ENCODE measurements at places on chromosomes 5 and 9. TPM values are rescaled to one million over a fixed set of nuclear protein-coding genes. Genes with fewer than 3 reads are reported as not detected.

The RXRA gene
- 62.2 TPM for total RNA-seq

The PRDM12 gene
- not detected for total RNA-seq

The PCDHB16 gene
- total RNA-seq, result 2.6 TPM

DNA sequence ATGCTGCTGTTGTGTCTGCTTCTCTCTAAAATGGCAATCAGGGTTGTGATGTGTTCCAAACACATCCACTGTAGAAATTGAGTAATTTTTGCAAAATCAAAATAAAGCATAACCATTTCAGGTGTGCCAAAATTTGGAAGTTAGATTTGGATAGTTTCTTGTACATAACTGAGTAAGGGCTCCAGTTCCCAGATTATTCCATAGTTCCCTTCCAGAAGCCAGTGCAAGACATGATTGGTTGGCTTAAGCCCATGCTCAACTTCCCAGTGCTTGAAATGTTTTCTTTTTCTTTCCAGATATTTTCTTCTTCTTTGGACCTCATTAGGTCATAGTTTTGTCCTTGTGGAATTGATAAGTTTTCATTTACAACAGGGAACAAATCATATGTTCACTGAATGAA lies 64.2 kb downstream of the SNCAIP start:
- DNase-seq, result no peak

GRCh38 chr9:33112094-33112493 lies 35.6 kb upstream of the SMU1 start:
- DNase-seq, result no peak

- DNase-seq, result no peak
Observed at GRCh38 chr9:81669866-81670265, 19.5 kb downstream of the TLE1 start.

The INSL6 gene
- not detected for total RNA-seq

- no peak for DNase-seq
Observed at GRCh38 chr5:109196823-109197160, 213.0 kb downstream of the PJA2 start.

DNA sequence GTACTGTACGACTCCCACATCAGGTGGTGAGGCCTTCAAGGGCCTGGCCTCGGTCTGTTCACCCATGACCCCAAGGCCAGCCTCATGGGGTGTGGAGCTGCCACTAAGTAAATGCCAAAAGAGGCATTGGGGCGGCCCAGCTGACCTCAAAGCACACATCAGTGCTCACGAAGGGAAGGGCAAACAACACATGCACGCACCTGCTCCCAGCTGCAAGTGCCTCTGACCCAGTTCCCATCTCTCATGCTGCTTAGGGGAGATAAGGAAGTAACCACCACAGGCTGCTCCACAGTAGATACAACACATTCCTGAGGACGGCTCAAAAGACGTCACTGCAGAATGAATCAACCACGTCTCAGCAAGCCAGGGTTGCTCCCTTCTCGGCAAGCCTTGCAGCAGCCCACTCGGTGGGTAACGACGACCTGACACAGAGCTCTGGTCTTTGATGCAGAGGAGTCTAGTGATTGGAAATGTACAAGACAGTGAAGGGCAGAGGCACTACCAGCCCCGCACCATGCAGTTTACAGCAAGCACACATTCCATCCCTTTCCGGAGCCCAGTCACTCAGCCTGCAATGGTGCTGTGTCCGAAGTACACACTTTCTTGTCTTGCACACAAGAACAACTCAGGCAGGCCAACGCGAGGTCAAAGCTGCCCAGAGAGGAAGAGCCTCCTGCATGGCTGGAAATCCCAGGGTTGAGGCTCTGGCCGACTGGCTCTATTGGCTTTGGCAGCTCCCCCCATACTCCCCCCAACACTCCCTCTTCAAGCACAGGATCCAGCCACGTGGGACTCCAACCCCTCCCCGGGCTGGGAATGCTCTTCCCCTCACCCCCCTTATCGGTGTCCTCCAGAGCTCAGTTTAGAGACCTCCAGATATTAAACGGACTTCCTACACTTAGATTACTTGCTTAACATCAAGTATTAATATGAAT lies 31.8 kb downstream of the FABP6 start:
- peak; percentile 63 for DNase-seq

DNA sequence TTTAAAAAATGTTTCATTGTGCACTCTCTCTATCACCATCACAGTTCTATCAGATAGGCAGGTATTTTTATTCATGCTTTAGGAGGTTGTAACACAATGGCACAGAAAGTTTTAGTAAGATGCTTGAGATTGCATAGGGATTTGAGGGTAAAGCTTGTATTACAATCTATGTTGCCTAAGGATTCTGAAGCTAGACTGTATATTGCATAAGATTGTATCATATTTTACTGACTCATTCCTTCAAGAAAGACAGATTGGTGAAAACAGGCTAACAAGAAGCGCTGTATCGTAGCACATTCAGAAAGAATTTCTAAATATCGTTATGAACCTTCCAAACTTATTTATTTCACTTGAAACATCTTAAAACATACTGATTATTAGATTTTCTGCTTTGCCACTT lies 577.7 kb downstream of the EBF1 start:
- DNase-seq, result no peak

- DNase-seq, result no peak
Observed at GRCh38 chr9:1207686-1208085, 157.5 kb downstream of the DMRT2 start.

GRCh38 chr9:137251490-137252268 lies 593 bp downstream of the STPG3 start:
- DNase-seq, result no peak

The SLC27A6 gene
- total RNA-seq, result 29.1 TPM

- no peak for DNase-seq
Observed at GRCh38 chr9:112380825-112381221, 915 bp downstream of the HSDL2 start.

The TMEM215 gene
- not detected for total RNA-seq

- no peak for DNase-seq
Observed at GRCh38 chr9:28563291-28563934, 990.1 kb upstream of the C9orf72 start.

- no peak for DNase-seq
Observed at GRCh38 chr5:5933651-5934050, 444.7 kb downstream of the MED10 start.

DNA sequence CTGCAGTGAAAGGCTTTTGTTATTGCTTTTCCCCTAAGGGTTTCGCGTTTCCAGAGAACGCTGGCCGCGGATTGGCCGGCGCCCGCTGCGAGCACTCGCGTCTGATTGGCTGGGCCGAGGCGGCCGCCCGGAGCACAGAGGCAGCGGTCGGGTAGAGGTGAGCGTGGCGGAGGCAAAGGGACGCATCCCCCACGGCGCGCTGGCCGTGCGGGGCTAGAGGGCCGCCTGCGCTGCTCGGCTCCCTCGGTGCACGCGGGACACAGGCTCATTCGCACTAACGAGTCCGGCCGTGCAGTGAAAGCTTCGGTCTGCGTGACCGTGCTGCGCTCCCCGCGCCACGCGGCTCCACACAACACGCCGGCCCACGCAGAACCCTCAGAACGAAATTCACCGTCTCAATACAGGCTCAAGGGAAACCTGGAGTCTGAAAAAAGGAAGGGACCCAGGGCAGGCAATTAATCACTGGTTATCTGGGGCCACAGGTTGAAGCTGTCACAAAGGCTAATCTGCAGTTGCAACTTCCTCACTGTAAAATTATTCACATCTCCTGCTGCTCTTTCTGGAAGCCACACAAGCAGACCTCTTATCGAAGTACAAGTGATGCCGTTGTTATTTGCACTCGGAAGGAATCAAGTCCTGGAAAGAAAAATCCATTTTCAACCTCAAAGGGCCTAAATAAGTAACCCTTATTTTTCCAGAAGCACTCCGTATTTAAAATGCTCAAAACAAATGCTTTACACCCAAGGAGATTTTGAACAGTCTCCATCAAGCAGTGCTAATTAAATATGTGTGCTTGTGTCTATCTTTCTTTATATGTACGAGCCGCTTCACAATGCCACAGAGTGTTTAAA lies 94.6 kb downstream of the ZNF608 start:
- peak; percentile 94 for DNase-seq

- DNase-seq, result no peak
Observed at GRCh38 chr9:127047971-127048370, 74.5 kb downstream of the ANGPTL2 start.

The DDX4 gene
- total RNA-seq, result not detected

DNA sequence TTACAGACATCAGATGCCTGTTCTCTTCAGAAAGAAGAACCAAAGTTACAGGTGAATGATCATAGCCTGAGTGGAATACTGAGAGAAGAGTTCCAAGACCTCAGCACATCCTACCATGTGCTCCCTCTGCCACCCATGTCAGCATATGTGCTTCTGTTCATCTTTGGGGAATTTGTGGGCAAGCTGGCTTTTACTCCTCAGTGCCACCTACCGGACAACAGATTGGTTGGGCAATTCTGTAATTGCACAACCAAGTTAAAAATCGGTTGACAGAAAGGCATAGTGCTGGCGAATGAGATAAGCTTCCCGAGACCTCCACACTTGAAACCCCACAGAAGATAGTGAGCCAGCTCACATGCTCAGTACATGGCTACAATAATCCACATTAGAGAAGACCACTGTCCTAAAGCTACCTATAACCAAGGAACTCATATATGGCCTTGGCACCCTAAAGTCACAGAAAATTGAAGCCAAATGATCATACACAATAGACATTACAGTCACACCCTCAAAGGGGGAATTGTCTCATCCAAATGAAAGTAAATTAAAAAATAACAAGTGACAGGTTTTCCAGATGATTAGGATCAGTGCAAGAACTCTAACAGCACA lies 1238.0 kb upstream of the NUDT12 start:
- DNase-seq, result no peak

DNA sequence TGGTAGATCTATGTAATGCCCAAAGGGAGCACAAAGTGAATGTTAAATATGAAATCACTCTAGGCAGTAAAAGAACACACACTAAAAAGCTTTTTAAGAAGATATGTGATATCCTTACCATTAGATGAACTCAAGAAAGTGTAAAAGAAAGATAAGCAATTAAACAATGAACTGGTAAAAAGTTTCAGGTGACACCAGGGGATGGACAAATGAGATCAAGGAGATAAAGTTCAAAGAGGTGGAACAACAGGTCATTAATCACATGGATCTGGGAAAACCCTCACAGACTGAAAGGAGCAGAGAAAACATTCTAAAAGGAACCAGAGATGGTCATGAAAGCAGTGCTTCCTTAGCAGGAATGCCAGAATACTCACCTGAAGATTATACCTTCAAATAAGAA lies 40.7 kb downstream of the LHFPL2 start:
- DNase-seq, result no peak

The AJM1 gene
- total RNA-seq, result 4.4 TPM

DNA sequence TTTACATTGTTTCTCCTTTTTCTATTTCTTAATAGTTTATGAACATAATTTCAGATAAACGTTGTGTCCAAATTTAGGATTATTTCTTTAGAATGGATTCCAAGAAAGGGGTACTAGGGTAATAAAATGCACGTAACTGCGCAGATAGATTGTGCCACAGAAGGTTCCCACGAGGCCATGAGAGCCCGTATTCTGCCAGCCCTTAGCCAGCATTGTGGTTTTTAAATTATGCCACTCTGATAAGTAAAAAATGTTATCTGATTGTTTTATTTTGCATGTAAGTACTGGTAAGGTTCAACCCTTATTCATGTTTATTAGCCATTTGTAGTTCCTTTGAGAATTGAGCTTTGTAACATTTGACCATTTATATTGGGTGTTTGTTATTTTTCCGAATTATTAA lies 88.7 kb downstream of the PRKACG start:
- DNase-seq, result no peak

- no peak for DNase-seq
Observed at GRCh38 chr5:149123211-149123610, 18.1 kb upstream of the ABLIM3 start.

The SPINK4 gene
- not detected for total RNA-seq

DNA sequence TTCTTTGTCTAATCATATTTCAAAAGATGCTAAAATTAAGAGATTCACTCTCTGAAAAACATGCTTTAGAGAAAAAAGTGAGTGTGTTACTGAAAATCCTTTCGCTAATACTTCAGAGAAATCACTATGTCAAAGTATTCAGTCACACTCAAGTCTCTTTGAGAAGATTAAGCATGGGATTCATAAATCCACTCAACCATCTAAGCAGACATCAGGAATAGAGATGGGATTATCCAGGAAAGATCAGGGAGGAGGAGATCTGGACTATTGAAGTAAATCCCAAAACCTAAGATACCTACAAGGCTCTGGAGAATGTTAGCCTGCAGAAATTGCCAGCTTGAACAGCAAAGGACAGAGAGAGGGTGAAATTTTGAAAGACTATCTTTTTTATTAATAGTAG lies 317.2 kb upstream of the ACO1 start:
- no peak for DNase-seq

The GGTA1 gene
- total RNA-seq, result 24.2 TPM

- no peak for DNase-seq
Observed at GRCh38 chr5:167639766-167640165, 651.7 kb upstream of the WWC1 start.

The DNM1 gene
- 4.4 TPM for total RNA-seq

GRCh38 chr5:124919747-124920525 lies 173.5 kb upstream of the ZNF608 start:
- DNase-seq, result no peak

DNA sequence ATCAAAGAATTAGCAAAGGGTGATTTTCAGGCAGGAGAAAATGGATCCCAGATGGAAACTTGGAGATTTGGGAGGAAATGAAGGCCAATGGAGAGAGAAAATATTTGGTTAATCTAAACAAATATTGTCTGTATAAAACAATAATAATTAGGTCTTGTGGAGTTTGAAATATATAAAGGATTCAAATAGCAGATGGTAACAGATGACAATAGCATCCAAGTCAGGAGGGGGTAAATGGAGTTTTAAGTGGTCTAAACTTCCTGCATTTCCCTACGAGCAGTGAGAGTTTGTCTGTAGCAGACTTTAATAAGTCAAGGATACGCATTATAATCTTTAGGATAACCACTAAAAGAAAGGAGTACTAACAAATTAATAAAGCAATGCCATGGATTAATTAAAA lies 49.0 kb upstream of the GGTA1 start:
- no peak for DNase-seq

DNA sequence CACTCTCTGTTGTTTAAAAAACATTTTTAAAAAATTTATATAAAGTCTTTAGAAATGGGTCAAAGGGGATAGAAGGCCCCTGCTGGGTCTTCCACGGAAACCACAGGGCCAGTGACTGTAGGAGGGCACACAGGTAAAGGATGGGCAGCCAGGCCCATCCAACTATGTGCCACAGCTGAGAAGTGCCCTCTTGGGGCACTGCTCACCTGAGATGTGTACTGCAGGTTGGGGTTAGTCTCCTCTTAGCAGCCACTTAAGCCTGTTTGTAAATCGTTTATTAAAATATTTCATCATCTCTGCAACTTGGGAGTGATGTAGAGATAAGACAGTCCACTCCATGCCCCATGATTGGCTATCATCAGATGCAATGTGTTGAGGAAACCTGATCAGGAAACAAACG lies 222.4 kb downstream of the DIRAS2 start:
- no peak for DNase-seq

GRCh38 chr5:149289301-149289700 lies 17.6 kb downstream of the AFAP1L1 start:
- no peak for DNase-seq

GRCh38 chr5:164027738-164028137 lies 522.3 kb downstream of the MAT2B start:
- DNase-seq, result no peak

All from right cardiac atrium (tissue), 5 donors.